ENCODE measurements at places on chromosomes 12 and 14.

DNA sequence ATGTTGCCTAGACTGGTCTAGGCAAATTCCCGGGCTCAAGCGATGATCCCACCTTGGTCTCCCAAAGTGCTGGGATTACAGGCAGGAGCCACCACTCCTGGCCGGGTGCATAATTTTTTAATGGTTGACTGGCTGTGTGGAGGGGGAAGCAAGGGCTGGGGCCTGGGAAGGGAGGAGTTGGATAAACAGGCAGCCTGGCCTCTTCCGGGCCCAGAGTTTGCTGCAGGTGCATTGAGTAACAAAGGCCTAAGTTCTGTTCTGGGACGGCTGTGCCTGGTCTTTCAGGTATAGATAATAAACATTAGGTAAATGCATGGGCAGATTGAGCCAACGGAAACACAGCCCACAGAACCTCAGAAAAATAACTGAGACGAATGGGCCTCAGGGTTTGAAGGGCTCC lies 191.3 kb upstream of the TBX3 start:
- no peak for DNase-seq

- DNase-seq = no peak
Measured at GRCh38 chr14:53766106-53766505, 190.5 kb downstream of the BMP4 start.

GRCh38 chr14:74501135-74501614 lies 7.6 kb downstream of the ISCA2 start:
- peak; percentile 60 for DNase-seq

- DNase-seq = no peak
Measured at GRCh38 chr14:68523989-68524725, 268.7 kb downstream of the ZFP36L1 start.

GRCh38 chr12:52691076-52691840 lies 11.1 kb upstream of the KRT1 start:
- DNase-seq = no peak

DNA sequence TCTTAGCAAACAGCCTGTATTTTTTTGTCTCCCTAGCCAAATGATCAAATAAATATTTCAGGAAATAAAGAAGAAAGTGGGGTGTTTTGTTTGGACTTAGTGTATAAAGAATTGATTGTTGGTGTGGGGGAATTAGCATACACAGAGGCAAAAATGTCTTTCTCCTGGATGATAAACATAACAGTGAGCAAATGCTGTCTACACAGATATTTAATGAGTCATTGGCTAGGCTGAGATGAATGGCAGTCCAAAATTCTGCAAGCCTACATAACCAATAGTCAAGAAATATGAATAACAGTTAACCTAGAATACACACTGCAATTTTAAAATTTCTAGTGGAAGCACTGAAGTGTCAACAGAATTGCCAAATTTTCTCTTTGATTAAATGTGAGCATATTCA lies 35.8 kb downstream of the MYF5 start:
- DNase-seq = no peak

DNA sequence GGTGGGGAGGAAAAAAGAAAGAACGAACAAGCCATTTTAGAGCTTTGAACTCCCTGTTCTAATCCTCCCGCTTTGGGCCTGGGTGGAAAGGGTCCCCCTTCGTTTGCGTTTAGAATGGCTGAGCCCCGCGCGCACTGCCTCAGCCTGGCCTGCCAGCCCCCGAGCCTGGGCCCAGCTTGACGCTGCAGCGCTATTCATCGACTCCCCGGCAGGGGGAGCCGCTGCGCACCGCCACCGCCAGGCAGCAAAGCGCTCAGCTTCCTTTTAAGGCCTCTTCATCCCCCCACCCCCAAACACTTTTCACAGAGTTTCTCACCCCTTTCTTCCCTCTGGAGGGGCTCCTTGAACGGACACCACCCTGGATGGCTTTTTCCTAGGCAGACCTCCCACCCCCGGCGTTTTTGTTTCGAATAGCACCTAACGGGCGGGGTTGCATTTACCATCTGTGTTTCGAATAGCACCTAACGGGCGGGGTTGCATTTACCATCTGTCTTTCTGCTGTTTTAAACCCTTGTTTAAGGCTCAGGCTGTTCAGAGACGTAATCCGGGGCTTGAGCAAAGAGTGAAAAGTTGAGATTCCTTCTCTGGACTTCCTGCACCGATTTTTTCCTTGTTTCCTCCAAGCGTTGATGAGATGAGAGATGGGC lies 56.4 kb upstream of the PIWIL1 start:
- DNase-seq = no peak

GRCh38 chr14:51600658-51601057 lies 51.1 kb upstream of the FRMD6 start:
- DNase-seq = no peak

GRCh38 chr12:116406529-116406928 lies 129.0 kb upstream of the MED13L start:
- no peak for DNase-seq

- no peak for DNase-seq
Measured at GRCh38 chr14:102903889-102904512, 18.5 kb upstream of the AMN start.

DNA sequence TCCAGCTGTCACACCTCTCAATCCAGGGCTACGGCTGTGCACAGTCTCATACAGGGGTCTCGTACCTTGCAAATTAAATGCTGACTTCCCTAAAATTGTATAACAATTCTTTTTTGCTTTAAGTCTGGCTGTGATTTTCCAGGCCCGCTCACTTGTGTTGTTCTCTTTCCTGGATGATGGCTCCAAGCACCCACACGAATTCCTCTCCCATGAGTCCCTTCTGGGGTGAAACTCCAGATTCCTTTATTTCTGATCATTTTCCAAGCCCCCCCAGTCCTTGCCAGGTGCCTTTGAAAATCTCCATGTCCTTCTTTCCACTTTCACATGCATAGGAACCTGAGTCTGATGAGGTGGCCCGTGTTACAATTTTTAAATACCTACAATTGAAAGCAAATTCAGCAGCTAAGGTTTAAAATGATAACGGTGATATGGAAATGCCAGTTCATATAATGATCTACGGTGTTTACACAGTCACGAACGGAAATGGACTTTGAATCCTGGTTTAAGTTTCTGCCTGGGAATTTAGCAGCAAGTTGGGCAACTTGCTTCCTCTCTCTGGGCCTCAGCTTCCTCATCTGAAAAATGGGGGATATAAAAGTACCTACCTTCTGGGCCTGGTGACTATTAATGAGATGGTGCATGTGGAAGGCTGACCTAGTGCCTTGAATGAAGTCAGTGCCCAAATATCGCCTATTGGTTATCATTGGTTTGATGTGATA lies 85.5 kb downstream of the STAB2 start:
- no peak for DNase-seq

- DNase-seq = no peak
Measured at GRCh38 chr12:62859321-62859737, 75.6 kb downstream of the PPM1H start.

DNA sequence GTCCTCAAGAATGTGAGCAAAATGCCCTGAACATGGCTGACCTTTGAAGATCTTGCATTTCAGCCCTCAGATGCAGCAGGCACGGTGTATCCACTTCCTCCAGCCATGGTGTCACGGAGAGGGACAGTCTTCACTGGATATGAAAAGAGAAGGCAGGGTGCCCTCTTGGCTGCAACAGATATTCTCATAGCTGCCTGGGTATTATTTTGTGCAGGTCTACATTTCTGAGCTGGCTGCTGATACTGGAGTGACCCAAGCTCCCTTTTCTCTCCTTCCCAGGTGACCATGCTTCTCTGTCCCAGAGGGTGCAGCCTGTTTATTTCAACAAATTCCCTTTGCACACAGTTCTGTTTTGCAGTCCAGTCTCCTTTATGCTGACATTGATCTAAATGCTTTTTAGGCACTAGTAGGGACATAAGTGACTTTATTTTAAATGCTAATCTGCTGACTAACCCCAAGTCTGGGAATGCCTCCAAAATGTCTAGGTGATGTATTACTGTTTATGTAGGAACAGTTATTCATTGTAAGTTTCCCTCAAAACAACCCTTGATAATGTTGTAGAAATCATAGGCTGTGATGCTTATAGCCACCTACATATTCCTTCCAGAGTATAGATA lies 17.4 kb upstream of the PYGL start:
- no peak for DNase-seq

- no peak for DNase-seq
Measured at GRCh38 chr12:132451172-132451835, 38.6 kb upstream of the FBRSL1 start.

GRCh38 chr14:95784137-95784536 lies 70.2 kb upstream of the TCL1A start:
- DNase-seq = no peak

DNA sequence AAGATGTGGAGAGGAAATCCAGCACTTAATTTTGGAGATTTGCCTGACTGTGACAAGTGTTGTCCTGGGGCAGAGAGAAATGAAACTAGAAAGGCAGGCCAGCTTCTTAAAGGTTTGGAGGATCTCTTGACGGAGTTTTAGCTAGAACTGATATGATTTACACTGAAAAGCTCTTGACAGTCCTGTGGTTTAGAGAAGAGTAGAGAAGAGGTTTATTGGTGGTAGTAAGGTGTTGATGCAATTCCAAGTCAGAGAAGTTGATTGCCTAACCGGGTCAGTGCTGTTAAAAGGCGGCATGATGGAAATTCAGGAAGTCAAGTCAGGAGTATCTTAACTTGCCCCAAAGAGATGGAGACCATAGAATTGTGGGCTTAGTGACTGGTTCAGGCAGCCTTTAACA lies 89.0 kb upstream of the TRAF3 start:
- DNase-seq = no peak

- no peak for DNase-seq
Measured at GRCh38 chr14:36518586-36519430, 1.2 kb downstream of the NKX2-1 start.

DNA sequence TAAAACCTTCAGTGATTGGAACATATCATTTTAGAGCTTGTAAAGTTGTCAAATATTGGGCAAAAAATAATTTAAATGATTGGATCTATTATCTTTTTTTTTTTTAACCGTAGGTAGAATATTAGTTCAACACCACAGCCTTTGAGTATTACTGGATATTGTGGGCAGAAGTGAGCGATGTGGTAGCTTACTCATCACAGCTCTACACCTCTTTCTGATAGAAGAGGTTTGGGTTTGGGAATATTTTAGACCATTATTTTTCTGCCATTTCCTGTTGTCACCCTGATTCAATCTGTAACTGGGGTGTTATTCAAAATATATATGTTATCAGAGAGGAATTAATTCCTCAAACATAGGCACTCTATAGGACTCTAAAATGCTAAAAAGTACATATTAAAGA lies 34.8 kb upstream of the SLC38A2 start:
- DNase-seq = no peak

DNA sequence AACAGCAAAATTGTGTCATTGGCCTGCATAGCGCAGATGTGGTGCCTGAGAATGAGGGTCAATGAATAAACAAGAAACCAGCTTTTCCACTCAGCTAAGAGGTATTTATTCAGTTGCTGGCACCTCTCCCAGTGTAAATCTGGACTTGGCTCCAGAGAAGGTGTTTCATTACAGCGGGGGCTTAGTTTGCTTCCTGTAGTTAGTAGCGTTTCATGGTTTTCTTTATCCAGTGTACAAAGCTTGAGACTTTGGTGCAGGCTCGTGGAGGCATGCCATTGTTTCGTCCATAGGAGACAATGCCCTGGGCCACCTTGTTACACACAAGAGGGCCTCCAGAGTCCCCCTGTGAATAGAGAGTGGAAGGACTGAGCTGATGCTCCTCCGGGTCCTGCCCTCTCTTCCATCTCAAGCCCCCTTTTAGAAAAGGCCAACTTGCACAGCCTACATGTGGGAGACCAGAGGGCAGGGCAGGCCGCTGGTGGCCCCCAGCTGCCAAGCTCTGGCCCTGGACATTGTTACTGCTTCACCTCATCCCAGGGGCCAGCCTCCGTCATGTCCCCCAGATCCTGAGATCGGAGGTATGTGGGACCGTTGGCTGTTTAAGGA lies 3.0 kb downstream of the GZMB start:
- DNase-seq = no peak

GRCh38 chr12:3204730-3205531 lies 127.8 kb downstream of the TSPAN9 start:
- DNase-seq = no peak

DNA sequence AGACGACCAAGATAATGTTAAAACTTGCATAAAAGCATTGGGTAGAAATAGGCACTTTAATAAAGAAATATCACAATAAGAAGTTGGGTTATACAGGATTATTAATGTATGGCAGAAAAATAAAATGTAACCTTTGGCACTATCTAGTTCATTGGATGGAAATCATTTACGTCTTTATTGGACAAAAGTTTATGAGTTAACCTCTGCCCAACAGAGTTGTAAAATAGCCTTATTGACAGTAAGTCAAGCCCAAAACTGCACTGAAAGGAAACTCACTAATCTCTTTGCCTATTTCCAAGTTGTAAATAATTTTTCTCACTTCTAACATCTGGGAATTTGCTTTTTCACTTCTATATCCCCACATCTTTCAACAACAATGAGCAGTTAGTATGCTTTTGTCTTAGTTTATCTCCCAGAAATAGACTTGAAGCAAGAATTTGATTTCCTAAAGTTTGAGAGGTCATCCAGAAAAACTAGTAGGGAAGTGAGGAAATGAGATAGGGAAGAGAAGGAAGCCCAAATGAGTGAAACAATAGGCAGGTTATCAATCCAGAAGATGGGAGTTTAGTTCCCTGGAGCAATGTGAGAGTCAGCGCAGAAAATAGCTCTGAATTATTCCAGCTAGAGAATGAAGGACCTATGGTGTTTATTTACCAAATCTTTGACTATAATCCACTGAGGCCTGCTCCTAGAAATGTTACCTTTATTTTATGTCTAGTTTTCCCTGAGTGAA lies 434.8 kb downstream of the CCER1 start:
- no peak for DNase-seq

DNA sequence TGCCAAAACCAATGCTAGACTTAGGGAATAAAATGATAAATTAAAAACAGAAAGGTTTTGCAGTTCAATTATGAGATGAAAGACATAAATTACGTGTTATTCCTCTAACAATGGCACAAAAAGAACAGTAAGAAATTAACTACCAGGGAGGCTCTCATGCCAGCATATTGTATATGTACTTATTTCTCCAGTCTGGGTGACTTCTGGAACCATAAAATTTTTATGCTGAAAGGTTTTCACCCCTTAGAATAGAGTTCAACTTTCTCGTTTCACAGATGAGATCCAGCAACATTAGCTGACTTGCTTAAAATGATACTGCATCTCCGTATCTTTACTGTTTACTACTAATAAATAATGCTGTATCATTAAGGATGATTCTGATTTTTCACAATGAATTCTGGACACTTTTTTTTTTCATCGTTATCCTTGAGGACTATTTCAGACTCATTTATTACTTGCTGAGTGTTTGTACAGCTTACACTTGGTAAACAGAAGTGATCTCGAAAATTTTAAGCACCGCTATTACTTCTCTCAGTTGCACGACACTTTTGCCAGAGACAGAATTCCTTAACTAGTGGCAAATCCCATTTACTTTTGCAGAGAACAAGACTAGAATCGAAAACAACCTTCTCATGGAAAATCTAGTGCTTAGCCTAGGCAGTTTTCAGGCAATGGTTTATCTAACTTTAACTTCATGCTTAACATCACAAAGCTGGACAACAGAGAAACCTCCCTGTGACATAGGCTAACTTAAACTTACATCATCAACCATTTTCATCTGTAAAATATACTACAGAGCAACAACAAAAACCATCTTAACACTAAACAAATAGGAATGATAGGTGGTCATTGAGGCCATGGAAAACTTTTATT lies 2.7 kb downstream of the RSRC2 start:
- DNase-seq = no peak

- DNase-seq = no peak
Measured at GRCh38 chr14:59186306-59186705, 2.2 kb upstream of the DAAM1 start.

- no peak for DNase-seq
Measured at GRCh38 chr12:119060847-119061796, 79.8 kb downstream of the SRRM4 start.

GRCh38 chr12:53483979-53484377 lies 15.3 kb downstream of the MAP3K12 start:
- no peak for DNase-seq
